ENCODE measurements at places on chromosomes 1 and 21.

DNA sequence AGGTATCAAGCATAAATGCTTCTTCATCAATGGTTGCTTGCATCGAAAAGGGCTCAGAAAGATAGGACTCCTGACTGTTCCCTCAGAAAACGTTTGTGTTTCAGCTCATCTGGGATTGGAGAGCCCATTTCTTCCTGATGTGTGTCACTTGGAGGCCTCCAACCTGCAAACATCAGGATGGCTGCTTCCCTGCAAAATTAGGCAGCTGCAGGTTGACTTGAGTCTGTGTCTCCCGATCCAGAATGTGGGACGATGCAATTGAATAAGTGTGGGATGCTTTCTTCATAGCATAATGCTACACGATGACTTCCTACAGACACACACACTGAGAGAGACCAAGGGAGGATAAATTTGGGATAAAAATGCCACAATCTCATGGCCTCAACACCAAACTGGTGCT, 42.2 kb downstream of the OLIG1 start:
- DNase-seq, result no peak

DNA sequence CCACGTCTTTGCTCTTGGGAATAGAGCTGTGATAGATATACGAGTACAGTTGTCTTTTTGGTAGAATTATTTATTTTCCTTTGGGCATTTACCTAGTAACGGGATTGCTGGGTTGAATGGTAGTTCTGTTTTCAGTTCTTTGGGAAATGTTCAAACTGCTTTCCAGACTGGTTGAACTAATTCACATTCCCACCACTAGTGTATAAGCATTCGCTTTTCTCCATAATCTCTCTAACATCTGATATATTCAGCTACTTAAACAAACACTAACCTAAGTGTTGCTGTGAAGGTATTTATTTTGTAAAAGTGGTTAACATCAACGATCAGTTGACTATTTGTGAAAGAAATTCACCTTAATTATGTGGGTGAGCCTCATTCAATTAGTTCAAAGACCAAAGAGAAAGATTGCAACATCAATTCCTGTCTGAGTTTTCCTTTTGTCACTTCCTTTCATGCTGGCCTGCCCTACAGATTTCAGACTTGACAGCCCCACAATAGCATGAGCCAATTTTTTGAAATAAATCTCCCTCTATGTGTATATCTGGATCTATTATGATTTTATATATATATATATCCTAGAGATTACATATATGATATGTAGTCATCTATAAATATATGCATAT, 26.7 kb upstream of the DUSP10 start:
- DNase-seq, result no peak

DNA sequence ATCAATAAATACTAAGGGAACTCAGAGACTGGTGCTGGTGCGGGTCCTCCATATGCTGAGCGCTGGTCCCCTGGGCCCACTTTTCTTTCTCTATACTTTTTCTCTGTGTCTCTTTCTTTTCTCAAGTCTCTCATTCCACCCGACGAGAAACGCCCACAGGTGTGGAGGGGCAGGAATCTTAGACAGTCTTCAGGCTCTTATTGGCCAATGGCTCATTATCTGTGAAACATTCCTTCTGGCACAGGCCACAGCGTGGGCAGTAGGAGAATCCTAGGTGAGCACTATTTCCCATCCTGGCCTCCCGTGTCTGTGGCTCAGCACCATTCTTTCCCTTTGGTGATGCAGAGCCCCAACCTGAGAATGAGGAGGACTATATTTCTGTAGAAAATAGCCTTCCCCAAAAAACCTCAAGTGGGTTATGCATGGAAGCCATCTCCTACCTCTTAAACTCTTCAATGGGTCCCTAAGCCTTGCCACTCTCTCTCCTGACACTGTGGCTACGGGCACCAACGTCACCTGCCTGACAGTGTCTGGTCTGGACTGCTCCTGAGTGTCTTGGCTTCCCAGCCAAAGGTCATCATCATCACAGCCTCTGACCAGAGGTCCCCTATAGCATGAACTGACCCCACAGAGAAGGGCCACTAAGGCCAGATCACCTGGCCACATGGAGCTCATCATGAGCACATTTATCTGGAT, 6.2 kb upstream of the SLAMF1 start:
- DNase-seq, result no peak

DNA sequence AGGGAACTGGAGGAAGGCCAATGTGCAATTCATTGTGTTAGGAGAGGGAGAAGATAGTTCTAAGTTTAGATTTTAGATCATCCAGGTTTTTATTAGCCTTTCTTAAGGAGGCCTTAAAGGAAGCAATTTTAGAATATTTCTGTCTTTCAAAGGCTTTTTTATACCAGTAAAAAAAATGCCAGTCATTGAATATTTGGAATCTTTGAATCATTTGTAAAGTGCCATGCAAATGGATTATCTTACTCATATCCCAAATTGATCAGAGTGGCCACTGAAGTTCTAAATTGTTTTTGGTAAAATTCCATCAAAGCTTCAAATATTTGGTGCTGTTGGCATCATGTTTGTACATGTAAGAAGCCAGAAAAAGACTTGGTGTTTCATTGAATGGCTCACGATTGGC, 244.8 kb downstream of the RPS6KC1 start:
- DNase-seq, result no peak

GRCh38 chr1:173477286-173478093, at the start of gene PRDX6:
TSS of gene PRDX6 (plus strand) at chr1:173477335. CDS start at chr1:173477398, 63 bp downstream.
- no peak for DNase-seq

DNA sequence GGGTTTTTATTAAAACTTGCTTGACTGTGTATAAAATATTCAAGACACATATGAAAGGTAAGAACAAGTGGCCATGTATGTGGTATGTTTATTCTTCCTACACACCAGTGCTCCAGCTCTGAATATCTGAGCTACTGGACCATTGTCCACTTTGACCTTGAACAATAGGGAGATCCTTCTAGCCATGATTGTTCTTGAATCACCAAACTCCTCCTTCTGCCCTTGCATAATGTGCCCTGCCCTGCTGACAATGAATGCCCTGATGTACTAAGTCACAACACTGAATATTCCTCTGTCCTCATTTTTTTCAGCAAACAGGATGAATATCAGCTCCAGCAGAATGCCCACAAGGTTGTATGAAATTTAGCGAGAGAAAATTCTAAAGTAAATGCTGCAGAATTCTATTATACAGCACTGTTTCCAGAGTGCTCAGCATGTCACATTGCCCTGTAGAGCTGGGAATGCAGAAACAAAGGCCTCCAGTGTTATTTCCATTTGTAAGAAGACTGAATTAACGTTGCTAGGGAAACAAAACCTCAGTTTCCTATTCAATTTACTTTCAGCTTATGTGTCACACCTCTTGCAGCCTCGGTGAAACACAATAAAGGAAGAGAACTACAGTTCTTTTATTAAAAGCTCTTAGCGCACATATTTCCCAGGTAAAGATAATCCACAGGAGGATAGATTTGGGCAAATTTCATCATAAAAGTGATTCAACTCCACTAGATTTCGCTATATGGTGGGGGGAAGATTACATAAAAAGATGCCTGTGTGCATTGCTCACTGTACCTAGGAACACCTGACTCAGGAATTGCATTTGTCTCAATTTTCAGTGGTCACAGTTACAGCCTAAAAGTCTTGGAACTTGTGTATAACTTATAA, 187.4 kb upstream of the ATP1B1 start:
- no peak for DNase-seq

DNA sequence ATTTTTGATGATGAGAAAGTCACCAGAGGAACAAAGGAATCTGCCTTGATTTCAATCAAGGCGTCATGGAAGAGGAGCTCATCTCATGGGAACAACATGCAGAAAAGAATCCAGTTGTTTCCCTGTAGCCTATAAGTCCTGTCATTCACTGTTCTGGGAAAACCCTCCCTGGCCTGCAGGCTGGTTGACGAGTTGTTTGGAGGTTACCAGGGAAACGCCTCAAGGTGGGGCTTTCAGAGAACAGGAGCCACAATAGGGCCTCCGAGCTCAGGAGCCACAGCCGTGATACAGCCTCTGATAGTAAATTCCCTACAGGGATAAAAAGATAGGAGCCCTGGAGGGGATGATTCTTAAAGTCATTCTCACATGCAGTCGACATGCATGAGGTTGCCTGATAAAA, 135.2 kb downstream of the PSMG1 start:
- DNase-seq, result no peak

DNA sequence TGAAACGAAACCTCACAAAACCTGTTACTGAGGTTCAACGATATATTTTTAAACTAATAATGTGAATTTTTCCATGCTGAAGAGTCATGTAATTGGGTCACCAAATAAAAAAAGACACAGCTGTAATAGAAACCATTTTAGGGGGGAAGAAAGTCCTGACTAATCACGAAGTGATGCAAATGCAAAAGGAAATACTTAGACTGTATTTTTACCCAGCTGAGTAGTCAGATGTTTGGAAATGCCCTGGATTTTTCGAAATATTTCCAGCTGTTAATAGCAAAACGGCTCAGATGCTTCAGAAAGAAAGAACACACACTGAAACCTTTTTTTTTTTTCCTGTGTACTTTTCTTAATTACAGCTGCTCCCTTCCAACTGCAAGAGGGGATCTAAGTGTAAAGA, 210.3 kb downstream of the SETD4 start:
- no peak for DNase-seq

DNA sequence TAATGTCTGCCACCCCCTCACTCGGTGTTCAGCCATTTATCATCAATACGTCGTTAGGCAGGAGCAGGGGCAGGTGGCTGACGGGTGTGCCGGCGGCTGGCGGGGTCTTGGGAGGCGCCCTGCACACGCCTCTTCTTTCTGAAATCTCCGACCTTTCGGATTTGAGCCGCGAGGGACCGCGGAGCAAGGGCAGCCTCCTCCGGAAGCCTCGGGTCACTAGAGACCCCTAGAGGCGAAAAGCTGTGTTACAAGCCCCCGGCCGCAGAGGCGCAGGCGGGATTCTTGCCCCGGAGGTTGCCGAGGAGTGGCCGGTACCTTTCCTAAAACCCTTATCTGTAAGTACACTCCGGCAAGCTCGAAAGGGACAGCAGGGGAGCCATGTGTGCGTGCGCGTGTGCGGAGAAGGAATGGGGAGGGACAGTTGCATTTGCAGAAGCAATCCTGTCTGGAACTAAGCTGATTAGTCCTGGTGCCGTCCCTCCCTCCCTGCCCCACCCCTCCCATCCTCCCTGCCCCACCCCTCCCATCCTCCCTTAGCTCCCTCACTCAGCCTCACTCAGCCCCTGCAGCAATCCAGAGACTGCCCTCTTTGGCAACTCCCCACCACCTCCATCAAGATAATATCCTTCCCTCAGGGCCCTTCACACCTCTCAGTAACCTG, 11.0 kb downstream of the BRINP2 start:
- DNase-seq, result no peak

DNA sequence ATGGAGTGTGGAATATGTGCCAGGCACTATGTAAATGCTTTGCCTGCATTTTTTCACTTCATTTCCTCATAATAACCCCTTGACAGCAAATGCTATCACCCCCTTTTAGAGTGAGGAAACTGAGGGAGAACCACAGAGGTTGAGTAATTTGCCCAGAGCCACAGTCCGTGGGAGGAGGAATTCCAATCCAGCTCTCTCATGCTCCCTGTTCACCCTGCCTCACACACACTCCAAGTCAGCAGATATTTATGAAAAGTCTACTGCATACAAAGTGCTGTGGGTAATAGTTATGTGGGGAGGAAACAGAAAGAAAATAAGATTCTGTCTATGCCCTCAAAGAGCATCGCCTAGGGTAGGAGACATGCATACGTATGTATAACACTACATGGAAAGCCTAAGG, 30.9 kb upstream of the RBM15 start:
- DNase-seq, result no peak

GRCh38 chr21:37860416-37860815, 55.8 kb downstream of the KCNJ6 start:
- DNase-seq, result no peak

DNA sequence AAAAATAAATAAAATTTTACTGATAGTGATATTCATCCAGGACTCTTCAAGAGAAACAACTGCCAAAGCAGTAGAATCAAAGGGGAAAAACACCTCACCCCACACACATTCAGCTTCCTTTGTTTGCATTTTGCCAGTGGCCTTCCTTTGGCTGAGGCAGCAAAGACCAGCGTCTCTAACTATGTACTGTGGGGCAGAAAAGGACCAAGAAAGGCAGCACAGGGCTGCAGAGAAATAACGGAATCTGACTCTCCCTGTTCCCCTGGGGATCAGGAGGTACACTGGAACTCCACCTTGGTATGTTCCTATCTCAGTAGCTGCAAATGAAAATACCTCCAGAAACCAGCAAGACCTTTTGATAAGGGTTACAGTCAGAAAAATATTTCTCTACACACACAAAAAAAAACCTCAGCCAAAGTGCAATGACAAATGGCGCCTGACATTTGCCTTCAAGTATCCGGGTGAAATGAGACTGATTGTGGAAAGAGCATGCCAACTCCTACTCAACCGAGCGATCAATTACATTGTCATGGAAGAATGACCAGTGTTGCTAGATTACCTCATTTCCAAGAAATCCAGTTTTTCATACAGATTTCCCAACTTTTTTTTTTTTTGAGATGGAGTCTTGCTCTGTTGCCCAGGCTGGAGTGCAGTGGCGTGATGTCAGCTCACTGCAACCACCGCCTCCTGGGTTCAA, 50.9 kb downstream of the TARBP1 start:
- no peak for DNase-seq

- DNase-seq, result no peak
These were observed 19.3 kb upstream of the PDZK1IP1 start for GRCh38 chr1:47209091-47209490.

DNA sequence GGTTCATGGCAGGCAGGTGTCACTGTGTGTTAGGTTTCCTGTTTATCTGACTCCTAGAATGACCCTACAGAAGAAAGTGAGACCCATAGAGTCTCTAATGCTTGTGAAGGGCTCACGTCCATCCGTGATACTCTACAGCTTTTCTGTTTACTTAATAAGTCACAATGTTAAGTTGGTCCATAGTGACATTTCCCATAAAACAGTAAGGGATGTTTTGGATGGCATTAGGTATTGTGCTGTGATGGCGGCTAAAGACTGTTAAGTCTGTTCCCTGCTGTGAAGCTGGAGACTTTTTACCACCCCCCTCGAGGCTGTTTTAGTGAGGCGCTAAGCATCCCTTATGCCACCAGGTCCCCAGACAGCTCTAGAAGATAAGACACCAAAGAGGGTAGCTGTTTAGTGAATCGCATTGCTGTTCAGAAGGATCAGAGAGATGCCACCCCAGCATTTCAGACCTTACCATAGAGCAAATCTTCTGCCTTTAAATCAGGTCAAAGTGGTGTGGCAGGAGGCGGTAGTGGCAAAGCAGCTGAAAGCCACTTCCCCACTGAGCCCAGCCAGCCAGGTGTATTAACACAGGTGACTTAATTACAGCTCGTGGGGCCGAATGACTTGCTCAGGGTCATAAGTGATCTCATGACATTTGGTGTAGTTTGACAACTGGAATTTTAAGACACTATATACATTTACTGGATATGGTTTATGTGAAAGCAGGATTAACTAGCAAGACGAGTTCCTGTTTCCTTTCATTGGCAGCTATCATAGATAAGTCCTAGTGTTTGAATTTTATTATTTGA, 25.0 kb downstream of the SLC37A1 start:
- DNase-seq, result no peak

All from activated T-helper 1 cell treated with anti-CD3 and anti-CD28 coated beads, Interleukin-2, amount 50 U/mL, for 16 hours (primary cell).